ENCODE measurements at places on chromosomes 16 and 17.

DNA sequence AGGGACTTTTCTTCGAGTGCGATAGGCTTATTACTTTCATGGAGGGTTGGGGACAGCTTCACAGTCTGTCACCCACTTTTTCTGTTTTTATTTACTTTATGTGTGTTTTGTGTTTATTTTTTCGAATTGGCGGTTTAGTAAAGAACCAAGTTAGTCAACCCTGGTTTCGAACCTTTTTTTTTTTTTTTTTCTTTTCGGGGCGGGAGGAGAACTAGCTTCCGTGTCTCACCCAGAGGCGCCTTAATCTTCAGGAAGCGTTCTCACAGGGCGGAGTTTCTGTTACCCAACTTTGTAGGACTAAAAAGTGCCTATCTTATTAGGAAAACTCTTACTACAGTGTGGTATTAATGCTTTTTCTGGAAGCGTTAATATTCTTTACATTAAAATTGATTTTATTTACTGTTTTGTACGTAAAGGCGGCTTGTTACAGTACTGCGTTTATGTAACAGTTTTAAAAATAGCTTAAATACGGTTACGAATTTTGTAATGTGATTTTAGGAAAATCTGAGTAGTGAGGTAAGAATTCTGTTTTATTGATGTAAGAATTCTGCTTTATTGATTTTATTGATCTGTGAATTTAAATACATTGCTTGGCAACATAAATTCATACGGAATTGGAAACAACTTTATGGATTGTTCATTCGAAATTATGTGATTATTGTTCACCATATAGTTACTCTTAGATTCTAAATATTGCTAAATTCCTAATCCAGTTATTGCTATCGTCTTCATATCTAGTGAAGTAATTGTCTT lies 885 bp downstream of the ZNF207 start:
- no peak for DNase-seq

- DNase-seq, result no peak
These were observed 22.7 kb upstream of the ASGR2 start for GRCh38 chr17:7137171-7137943.

DNA sequence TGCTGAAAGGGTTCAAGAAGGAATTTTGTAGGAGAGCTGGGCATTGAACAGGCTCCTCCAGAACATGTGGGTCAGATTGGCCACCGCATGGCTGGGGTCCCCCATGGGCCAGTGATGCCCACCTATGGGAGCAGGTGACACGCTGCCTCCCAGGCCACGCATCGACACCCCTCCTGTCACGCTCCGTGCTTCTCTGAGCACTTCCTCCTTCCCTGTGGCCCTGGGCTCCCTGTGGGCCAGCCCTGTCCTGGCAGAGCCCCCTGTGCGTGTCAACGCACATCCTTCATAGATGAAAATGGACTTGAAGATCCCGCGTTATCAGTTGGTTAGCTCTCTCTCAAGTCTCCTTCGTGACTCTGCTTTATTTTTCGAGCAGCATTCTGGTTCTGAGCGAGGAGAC lies 160.3 kb downstream of the RPTOR start:
- no peak for DNase-seq

GRCh38 chr17:41695954-41696757 lies 7.5 kb downstream of the EIF1 start:
- peak; percentile 89 for DNase-seq

GRCh38 chr16:56610609-56611111 lies 2.3 kb downstream of the MT2A start:
- DNase-seq, result no peak

DNA sequence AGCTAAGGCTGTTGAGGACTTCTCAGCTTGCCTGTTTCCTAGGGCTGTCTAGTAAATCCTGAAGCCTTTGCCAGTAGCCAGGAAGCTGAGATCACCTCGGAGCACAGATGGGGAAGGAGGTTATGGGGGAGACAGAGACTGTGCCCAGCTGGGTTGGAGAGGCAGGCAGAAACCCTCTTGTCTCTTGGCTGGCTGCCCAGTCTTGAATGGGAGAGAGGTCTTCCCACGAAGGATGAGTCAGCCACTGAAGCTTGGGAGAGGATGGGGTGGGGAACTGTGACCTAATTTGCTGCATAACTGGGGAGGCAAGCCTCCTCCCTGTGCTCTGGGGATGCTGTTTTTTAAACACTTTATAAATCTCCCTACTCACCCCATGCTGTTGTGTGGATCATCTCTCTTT lies 69.8 kb downstream of the SHISA9 start:
- no peak for DNase-seq

GRCh38 chr16:78483124-78483992 lies 383.9 kb downstream of the WWOX start:
- DNase-seq, result no peak

Measured in HTR-8/SVneo (cell line).